NCI-H2081 treated with DMSO at 0.1 percent for 48 hours (cell line): ENCODE measurements at places on chromosomes 12 and 14.

- DNase-seq = no peak
Observed at GRCh38 chr14:77100961-77101360, 2.9 kb downstream of the CIPC start.

DNA sequence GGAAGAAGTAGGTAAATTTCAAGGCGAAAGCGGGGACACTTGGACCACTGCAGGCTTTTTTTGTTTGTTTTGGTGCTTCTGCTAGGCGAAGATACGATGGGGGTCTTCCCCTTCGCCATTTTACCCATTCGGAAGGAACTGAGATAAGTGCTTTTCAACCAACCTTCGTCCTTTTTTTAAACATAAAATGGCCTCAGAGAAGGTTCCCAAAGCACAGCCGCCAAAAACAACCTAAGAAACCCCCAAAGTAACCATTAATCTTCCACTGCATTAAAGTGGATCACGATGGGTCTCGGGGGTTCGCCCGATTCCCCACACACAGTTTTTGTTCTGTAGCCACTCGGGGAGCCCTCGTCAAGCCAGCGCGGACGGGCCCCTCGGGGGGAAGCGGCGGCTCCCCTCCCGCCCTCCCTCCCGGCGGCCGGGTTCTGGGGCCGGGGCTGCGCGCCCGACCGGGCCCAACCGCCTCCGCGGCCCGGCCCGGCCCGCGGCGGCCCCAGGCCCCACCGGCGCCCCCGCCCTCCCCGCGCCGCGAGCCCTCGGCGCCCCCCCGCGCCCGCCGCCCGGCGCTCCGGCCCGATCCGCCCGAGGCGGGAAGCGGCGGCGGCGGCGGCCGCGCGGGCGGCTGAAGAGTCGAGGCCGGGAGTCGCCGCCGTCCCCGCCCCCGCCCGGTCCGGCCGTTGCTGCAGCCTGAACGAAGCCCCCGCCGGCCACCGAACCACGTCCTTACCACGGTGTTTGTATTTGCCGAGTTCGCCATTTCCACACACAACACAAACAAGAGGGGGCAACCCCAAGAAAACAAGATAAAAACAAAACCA is 790 bp downstream of the GTF2A1 start:
- DNase-seq = no peak

DNA sequence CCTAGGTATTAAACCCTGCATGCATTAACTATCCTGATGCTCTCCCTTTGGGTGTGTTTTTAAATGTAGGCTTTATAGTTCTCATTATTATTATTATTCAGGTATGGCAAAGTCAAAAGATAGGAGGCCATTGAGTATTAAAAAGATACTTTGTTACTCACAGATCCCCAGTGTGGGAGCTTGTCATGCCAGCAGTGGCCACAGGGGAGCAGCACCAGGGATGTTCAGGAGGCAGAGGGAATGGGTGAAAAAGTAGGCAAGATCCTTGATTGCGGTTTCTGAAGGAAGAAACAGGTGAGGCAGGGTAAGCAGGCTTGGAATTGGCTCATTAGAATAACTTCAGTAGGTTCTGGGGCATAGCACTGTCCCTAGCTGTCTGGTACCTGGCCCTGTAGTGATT is 382.2 kb downstream of the MED13L start:
- no peak for DNase-seq

DNA sequence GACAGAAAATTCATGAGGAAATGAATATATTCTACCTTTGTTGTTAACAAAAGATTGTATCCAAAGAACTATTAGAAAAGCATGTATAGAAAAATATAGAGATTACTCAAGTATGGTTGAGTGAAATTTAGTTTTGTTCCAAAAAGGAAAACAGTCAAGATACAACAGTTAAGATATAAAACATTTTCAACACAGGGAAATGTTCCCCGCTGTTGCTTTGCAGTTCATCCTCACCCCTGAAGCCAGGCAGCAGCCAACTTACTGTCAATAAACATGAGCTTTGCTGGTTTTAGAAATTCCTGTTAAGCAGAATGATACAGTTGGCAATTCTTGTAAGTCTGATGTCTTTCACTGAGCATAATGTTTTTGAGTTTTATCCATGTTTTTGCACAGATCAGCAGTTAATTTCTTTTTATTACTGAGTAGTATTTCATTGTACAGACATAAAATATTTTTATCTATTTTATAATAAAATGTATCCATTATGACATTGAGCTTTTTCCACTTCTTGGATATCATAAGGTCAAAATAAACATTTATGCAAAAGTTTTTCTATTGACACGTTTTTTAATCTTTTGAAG is 1.2 kb upstream of the CLEC2B start:
- no peak for DNase-seq

DNA sequence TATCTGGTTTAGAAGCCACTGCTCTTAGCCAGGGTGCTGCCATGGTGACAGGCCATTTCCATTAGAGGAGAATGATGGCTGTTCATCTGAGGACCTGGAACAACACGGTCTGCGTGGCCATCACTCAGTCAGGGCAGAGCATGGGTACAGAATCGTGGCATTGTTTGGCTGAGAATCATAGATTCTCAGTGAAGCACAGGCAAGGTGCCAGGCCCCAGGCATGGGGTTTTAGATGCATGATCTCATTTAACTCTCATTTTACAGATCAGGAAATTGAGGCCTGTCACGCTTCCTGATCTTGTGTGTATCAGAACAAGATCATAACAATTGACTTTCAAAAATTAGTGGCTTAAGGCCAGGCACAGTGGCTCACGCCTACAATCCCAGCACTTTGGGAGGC is 26.8 kb upstream of the IRF2BPL start:
- no peak for DNase-seq

DNA sequence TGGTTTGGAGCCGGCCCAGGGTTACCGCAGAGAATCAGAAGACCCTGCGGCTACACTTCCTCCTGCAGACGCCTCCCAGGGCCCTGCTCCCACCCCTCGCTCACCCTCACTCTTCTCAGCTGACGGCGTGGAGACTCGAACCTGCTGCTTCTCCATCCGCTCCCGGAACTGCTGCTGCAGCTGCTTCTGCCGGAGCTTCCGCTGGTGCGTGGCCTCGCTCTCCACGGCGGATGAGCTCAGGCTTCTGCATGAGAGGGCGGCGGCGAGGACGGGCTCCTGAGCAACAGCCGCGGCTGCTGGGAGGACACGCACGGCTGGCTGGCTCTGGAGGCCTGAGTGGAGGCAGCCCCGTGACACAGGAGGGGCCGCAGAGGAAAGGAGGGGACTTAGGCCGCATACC is 33.3 kb downstream of the RAD52 start:
- no peak for DNase-seq

DNA sequence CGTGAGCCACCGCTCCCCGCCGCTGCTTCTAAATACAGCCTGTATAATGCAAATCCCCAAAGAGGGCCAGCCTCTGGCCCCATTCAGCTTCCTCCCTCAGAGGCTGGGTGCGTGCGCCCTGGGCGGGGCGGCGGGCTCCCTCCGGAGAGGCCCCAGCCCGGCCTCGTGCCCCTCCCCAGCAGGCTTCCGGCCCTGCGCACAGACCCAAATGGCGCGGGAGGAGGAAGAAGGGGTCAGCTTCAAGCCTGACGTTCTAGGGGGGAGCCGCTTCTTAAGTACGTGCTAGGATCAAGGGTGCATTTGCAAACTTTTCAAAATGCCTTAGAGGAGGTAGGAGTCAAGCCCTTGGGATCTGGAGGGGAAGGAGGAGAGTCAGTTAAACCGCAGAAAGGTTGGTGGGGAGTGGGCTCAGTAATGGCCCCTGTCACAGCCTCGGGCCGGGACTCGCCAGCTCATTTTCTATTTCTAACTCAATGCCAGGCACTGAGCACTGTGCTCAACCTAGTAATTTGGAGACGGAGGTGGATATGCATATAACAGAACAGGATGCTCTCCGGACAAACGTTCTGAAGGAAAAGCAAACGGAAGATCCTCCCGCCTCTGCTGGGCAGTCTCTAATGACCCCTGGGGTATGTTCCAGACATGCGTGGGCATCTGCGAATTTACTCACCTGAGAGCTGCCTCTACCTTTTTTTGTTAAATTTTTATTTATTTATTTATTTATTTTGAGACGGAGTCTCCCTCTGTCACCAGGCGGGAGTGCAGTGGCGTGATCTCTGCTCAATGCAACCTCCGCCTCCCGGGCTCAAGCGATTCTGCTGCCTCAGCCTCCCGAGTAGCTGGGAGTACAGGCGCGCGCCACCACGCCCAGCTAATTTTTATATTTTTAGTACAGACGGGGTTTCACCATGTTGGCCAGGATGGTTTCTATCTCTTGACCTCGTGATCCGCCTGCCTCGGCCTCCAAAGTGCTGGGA is 32.3 kb downstream of the NINJ2 start:
- DNase-seq = no peak
